Activated T-cell treated with anti-CD3 and anti-CD28 coated beads, Interleukin-2, amount 50 U/mL, for 48 hours (primary cell): ENCODE measurements at places on chromosomes 16 and 17.
A peak's percentile ranks its signal among the peaks of the same experiment; 100 is the strongest.

DNA sequence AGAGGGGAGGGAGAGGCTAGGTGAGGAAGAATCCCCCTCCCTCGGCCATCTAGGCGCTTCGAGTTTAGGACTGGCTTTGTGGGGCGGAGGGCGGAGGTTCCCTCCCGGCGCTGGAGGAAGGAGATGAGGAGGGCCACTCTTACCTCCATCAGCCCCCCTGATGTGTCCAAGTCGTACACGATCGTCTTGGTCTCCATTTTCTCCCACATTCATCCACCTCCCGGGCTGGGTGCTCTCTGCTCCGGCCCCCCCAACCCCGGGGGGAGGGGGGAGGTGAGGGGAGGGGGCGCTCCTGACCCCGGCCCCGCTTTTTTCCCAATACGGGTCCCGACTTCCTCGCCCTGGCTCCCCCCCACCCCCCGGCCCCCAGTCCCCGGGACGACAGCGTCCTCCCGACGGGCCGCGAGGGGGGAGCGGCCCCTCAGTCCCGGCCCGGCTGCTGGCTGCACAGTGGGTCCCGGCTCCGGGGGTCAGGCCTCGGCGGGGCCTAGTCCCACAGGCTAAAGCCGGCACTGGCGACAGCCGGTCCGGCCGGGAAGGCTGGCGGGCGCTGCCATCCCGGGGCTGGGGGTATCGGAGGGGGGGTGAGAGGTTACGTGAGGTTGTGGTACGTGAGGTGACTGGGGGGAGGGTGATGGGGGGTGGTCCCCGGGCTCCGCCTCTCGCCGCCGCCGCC is 428 bp downstream of the PHF12 start:
- DNase-seq: no peak

DNA sequence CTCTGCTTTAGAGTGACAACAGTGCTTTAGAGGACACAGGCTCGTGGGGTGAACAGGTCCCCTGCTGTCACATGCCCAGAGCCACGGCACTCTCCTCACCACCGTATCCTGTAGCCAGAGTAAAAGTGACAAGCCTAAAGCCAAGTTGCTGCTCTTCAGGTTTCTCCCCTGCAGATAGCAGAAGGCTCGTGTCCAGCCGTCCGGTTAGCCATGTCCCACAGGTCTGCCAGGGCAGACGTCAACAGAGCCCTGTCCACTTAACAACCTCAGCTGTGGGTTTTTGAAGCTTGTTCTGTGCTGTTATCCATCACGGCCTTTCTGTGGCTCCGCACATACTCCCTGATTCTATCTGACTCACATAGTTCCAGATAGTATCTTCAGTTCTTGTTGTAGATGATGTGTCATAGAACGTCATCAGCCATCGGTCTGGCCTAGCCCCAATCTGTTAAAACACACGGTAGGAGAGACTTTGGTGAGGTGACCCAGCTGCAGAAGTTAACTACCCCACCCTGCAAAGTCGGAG is 100.7 kb downstream of the SOCS1 start:
- DNase-seq: peak; percentile 54

- no peak for DNase-seq
These were observed 31.9 kb downstream of the WFDC1 start for GRCh38 chr16:84326545-84326944.

GRCh38 chr17:57955183-57955931 is at the start of gene CUEDC1:
CUEDC1 (minus strand) TSS chr17:57955412; CDS start chr17:57885564, 69,848 bp downstream.
- peak; percentile 79 for DNase-seq

- DNase-seq: no peak
These were observed 66.3 kb downstream of the CLEC16A start for GRCh38 chr16:11010575-11011221.

DNA sequence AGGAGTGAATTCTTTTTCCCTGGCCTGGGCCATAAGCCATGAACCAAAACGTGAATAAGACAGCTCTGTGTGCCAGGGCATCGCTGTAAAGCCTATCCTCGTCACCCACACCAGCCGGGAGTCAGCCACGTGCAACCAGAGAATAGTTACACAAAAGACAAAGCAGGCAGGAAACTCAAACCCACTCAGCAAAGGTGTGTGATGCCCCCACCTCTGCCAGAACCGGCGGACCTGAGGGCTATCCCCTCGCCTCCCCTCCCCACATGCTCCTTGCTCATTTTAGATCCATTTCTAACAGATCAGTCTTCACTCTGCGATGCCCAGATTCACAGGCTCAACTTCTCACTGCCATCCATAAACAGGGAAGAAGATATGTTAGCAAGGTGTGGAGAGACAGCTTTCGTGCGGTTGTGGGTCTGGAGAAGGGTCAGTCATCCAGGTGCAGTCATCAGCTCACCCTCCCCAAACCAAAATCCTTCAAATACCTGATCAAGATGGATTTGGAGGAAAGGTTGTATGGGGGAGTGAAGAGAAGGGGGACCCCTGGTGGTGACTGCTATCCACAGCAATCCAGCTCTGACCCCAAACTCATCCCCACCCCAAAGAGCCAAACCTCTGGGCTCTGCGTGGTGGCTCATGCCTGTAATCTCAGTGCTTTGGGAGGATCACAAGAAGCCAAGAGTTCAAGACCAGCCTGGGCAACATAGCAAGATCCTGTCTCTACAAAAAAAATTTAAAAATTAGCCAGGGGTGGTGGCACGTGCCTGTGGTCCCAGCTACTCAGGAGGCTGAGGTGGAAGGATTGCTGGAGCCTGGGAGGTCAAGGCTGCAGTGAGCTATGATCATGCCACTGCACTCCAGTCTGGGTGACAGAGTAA is 219.2 kb downstream of the C16orf78 start:
- peak; percentile 55 for DNase-seq

GRCh38 chr17:28765038-28765437 is 21.2 kb downstream of the TRAF4 start:
- DNase-seq: no peak

DNA sequence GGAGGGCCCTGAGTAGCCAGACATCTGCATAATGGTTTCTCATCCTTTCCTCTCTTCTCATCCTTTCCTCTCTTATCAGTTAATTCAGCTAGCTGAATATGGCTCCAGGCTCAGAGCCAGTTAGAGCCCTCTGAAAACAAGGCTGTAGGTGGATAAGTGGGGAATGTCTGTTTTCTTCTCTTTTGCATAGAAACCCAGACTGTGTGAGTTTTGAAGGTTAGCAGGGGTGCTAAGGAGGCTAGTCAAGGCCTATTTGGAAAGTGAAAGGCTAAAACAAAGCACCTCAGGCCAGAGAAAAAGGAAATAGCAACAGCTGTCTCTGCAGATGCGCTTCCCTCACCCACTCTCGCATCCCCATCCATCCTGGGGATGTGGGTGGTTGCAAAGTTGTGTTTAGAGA is 420.9 kb downstream of the SHISA9 start:
- DNase-seq: no peak

GRCh38 chr16:58821886-58822285 is 87.8 kb upstream of the GOT2 start:
- no peak for DNase-seq

GRCh38 chr16:901715-902601 is 68.8 kb downstream of the LMF1 start:
- no peak for DNase-seq

- peak; percentile 68 for DNase-seq
These were observed 986 bp downstream of the HAPSTR1 start for GRCh38 chr16:9092282-9092977.

- peak; percentile 84 for DNase-seq
These were observed at the start of gene PIEZO1 for GRCh38 chr16:88785106-88785924. PIEZO1 (minus strand) TSS chr16:88785220; CDS start chr16:88784964, 256 bp downstream.

- DNase-seq: peak; percentile 13
These were observed 33.3 kb downstream of the TNFRSF13B start for GRCh38 chr17:16938496-16939207.

DNA sequence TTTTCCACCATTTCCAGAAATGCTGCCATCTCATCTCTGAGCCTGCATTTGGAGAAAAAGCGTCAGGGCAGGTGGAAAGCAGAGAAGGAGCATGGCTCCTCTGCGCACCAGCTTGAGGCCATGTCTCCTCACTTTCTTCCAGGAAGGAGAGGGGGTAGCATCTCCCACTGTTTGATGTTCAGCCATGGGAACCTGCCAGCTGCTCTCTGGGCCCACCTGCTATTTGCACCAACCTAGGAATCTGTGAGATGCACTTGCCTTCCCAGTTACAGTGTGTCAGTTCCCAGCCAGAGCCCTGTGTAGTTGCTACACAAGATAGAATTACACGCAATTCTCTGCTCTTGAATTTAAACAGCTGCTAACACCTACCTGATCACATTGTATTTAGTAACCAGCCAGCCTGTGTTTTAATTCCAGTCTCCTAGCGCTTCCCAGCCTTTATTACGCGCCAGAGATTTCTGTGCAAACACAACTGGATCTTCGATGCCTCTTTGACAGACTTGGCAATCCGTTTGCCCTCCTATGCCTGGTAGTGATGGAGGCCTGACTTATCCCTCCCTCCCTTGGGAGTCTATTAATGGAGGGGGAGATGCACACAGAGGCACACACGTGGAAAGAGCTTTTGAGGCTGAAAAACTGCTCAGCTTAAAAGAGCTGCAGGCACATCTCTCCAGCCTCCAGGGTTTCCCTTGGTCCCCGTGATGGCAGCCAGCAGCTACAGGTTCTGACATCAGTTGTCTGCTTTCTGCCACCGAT is 98.1 kb upstream of the SEC14L1 start:
- no peak for DNase-seq

GRCh38 chr17:81013642-81014041 is 21.3 kb upstream of the BAIAP2 start:
- no peak for DNase-seq

DNA sequence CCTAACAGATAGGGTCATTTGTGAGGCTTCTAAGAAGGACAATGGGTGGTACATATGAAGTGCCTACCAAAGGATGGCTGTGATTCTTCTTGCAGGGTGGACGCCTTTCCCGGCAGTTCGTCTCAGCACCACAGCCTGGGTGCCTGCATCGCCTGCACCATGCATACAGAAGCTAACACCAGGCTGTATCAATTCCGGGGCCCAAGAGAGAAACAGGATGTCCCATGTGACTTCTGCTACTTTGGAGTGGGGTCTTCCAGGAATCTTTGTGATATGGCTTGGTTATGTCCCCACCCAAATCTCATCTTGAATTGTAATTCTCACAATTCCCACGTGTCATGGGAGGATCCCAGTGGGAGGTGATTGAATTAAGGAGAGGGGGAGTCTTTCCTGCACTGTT is 251.6 kb upstream of the TNRC6C start:
- DNase-seq: no peak

DNA sequence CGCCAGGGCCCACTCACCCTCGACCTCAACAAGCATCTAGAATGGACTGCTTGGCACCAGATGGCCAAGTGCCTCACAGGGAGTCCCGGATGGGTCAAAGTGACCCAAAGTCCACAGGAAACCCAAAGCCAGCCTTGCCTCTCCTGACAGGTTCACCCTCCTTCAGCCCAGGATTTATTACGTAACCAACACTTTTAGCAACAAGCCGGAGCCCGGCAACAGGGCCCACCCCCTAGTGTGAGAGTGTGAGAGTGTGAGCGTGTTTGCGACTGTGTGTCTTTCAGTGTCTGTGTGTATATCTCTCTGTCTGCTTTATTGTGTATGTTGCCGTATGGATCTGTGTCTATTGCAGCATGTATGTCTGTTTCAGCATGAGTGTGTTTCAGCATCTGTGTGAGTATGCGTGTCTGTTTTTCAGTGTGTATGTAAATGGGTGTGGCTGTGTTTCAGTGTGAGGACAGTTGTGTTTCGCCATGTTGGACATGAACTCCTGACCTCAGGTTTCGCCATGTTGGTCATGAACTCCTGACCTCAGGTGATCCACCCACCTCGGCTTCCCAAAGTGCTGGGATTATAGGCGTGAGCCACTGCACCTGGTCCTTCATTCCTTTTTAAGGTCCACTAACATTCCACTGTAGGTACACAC is 13.7 kb upstream of the PEMT start:
- no peak for DNase-seq

- DNase-seq: no peak
These were observed 54.6 kb upstream of the CORO6 start for GRCh38 chr17:29677221-29677791.

- no peak for DNase-seq
These were observed 22.4 kb downstream of the CDRT15 start for GRCh38 chr17:14214271-14214670.

DNA sequence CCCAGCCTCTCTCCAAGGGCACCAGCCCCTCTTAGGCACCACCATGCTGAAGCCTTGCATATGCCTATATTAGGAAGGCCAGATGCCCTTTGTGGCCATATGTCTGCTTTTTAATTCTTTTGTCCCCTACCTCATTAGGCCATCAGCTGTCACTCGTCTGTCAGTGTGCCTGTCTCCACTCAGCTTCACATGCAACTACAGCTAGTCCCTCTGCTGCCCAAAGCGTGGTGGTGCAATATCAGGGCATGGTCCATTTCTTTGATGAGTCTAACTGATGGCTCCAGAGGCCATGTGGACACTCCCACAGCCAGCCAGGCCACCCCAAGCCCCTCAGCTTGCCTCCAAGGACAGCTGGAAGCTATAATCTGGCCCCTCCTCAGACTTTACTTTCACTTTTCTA is 36.3 kb downstream of the MYO18A start:
- DNase-seq: no peak

DNA sequence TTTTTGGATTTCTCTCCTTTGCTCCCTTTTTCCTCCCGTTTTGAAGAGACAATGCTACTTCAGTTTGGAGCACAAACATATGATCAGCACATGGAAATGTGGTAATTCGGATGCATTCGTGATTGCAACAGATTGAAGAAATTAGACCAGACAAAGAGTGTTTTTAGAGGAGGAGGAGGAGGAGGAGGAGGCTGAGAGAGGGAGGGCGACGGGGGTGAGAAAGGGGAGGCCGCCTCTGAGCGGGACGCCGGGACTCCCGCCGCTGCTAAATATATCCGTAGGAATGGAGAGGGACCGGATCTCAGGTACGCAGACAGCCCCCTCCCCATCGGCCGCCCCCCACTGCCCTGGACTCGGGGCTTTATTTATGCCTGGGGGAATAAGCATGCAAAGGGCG is 179.3 kb downstream of the SEC14L1 start:
- no peak for DNase-seq

- DNase-seq: no peak
These were observed 169.1 kb downstream of the WSCD1 start for GRCh38 chr17:6239241-6239798.

DNA sequence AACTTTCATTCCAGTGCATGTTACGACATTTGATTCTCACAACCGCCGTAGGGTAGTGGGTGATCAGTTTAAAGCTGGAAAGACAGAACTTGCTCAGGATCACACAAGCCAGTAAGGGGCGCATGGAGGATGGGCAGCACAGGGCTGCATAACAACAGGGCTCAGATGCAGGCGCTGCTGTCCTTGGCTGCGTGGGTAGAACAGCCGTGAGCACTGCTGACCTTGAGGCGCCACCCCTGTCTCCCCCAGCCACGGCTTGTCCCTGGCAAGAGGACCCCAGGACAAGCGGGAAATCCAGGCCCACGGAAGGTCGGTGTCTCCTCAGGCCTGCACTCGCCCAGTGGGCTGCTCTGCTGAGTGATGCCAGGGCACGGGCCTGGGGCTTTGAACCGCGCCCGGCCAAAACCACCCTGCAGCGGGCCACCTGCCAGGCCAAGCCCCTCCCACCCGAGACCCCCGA is 84.7 kb downstream of the LMF1 start:
- DNase-seq: no peak
